ENCODE measurements at places on chromosomes 1 and 21.

DNA sequence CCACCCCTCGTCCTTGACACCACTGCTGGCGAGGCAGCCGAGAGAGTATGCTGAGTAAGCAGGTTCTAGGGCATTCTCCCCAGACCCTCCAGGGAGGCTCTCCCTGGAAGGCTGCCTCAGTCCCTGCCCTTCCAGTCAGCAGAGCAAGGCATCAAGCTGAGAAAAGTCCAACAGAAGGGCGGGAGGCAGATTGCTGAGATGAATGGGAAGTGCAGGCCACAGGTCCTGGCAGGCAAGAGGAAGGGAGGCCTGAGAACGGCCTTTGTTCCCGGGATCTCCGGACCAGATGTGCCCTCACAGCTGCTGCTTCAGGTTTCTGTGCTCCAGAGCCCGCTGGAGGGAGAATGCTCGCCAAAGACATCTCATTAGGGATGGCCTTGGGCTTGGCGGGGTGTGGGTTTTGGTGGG, 270.0 kb upstream of the VAMP3 start:
- no peak for DNase-seq

GRCh38 chr1:172608098-172608601, 50.8 kb upstream of the FASLG start:
- DNase-seq: no peak

- no peak for DNase-seq
These were observed 103.6 kb downstream of the SPAG17 start for GRCh38 chr1:118081387-118081786.

- DNase-seq: no peak
These were observed 66.2 kb upstream of the PALMD start for GRCh38 chr1:99579691-99580172.

DNA sequence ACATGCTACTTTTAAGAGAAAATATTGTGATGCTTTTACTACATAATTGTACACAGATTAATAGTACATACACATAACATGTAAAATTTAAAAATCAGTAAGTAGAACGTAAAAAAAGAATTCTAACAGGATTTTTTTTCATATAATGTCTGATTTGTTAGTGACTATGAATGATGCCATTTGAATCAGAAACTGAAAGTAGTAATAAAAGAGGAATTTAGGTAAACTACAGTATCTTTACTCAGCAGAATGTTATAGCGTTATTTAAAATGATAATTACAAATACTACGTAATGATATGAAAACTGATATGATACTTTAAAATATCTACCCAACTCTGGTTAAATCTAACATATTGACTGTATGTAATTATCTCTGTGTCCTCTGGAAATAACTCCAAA, 116.1 kb downstream of the DENND1B start:
- no peak for DNase-seq

DNA sequence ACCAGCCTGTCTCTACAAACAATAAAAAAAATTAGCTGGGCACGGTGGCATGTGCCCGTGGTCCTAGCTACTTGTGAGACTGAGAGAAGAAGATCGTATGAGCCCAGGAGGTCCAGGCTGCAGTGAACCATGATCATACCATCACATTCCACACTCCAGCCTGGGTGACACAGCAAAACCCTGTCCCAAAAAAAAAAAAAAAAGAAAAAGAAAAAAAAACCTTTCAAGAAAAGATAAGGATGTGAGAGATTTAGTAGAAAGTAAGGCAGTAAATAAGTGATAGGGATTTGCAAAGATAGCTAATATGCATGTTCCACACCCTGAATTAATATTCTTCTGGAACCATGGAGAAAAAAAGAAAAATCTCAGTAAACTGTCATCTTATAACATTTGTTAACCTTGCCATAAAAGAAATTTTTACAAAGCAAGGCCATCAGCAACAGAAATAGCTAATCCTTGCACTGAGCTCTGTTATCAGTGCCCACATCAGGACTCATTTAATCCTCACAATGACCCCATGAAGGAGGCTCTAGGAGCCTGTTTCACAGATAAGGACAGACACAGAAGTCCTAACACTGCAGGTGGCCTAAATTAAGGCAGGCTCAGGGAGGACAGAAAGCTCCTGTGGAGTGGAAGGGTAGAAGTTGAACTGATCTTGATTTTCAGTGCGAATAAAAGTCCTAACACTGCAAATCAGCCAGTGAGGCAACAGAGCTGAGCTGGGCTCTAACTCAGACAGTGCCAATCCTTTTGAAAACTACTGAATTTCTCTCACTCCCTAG, 7.6 kb downstream of the GNB1 start:
- no peak for DNase-seq

GRCh38 chr1:231856426-231856825, 229.8 kb downstream of the DISC1 start:
- DNase-seq: no peak

DNA sequence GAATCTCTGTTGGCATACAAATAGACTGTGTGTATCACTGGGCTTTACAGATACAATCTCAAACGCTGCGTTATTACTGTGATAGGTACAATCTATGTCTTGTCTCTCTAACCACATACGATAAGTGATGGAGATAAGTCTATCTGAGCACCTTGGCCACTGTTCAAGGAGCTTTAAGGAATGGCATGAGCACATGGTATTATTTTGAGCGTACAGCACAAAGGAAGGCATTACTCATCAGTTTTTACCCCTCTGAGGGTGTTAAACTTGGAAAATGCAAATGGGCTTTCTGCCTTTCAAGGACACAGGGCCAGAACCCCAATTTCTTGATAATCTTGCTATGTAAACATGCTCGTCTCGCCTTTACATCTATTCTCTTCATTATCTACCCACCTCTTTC, 11.6 kb upstream of the SIPA1L2 start:
- no peak for DNase-seq

DNA sequence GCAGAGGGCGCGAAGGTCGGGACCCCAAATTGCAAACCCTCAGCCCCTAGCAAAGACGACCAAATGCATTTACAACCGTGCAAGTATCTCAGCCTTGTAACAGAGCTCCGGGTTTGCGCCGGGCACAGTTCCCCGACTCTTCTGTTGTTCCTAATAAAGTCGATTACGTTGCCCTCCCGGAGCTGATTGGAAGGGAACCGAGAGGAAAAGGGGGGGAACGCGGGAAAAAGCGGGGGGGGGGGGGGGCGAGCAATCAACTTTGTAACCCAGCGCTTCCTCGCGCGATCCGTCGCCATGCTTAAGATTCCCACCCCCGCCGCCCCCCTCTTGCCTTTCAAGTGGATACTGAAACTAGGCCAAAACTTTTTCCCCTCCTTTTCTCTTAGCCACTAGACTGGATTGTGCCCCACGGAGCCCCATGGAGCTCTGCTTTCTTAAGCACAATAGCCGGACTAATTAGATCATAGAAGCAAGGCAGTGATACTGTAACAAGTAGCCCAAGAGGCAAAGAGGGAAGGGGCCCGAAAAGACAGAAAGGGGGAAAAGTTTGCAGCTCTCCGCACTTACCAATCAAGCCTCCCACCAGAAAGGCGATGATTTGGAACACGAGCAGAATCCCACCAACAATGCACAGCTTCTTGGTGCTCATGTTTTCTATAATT, 565 bp downstream of the WLS start:
- peak; percentile 56 for DNase-seq

GRCh38 chr1:111733183-111733991, 5.8 kb downstream of the INKA2 start:
- DNase-seq: peak; percentile 37

DNA sequence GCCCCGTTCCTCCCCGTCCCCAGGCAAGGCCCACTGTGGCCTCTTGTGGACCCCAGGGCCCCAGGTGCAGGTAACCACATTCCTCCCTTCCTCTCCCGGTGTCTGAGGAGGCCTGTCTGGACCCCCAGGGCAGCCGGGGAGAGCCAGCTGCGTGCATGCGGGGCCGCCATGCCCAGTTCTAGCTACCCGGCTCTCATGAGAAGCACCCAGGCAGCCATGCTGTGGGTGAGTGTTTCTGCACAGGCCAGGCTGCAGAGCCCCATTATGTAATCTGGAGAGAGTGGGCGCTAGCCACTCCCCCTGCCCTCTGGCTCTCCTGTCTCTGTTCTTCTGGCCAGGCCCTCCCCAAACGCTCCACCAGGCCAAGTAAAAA, 18.4 kb upstream of the PLEKHG5 start:
- no peak for DNase-seq

GRCh38 chr1:39159224-39160036, 45.1 kb upstream of the MACF1 start:
- no peak for DNase-seq
